ELR (cell line): ENCODE measurements at places on chromosomes 5 and 9.
A peak's percentile ranks its signal among the peaks of the same experiment; 100 is the strongest.

DNA sequence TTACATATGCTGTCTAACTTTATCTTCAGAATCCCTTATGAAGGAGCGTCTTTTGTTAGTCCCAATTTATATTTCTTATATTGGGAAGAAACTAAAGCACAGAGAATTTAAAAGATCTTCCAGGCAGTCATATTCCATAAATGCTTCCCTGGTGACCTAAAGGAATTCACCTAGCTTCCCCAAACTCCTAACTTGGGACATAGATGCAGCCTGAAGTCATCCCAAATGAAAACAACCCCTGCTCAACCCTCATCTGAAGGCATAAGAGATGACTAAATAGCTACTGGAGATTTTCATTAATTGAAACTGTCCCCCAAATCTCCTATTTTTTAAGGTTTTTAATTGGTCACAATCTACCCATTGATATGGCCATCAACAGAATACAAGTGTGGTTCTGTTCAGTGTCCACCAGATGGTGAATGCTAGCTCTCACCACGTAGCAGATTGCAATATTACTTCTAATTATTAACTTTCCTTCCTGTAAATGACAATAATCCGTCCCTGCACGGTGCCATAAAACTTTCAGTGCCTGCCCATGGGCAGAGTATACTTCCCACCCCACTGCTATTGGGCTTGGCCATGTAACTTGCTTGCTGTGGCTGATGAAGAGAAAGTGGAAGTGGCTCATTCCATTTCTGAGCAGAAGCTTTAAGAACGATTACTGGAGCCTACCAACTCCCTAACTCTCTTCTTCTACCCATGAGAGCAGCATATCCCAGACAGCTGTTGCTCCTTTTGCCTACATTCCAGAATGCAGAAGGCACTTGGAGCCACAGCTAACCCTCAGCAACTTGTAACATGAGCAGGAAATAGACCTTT, 18.7 kb downstream of the PRUNE2 start:
- no peak for DNase-seq

DNA sequence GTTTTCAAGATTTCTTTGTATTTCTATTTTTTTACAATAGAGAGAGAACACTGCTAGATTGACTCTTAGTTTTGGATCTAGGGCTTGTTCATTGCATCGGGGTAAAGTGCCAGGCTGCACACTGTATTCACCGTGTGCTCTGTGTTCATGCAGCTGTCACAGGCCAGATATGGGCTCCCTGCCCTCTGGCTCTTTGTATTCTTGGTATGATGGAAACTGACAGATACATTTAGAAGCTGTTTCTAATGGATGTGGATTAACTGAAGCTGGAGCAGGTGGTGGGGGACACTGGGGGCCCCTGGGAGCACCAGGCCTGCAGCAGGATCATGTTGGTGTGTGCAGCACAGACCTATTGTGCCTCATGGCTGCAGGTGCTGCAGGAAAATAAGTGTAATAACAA, 28.0 kb downstream of the SLC36A1 start:
- no peak for DNase-seq

DNA sequence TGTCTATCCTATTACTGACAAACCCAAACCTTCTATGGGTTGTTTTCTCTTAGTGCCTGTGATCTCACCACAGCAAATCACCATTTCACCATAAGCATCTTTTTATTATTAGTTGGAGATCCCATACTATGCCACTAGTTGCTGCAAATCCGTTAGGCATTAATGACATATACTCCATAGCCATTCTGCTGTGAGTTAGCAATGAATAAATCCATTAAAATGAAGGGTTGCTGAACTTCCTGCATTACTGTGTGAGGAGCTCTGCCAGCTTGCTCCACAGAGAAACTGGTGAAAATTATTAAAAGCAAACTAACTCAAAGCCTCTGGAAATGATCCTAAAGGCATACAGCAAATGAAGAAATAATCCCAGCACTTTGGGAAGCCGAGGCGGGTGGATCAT, 102.0 kb downstream of the CFAP95 start:
- DNase-seq, result no peak

DNA sequence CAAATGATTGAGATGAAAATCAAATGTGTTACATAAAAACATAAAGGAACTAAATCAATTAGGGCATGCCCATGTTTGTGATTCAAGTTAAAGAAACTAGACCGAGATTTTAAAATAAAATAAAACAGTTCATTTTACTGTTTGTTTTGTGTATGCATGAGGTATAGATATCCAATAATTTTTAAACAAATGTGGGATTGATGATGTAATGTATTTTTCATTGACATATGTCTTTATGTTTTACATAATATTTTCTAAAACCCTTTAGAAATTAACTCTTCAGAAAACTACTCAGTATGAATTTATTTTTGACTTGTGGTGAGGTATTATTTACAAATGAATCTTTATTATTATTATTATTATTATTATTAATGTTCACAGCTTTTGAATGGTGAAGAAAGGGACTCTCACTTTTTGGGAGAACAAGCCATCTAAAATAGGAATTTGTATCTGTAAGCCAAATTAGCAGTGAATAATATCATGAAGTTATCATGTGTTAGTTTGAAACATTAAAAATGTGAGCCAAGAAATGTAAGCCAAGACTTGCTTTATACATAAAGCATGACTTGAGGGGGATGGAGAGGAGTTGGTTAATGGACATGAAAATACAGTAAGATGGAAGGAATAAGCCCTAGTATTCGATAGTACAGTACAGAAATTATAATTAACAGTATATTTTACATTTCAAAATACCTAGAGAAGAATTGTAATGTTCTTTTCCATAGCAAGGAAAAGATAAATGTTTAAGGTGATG, 355.0 kb downstream of the CDH10 start:
- DNase-seq, result no peak

GRCh38 chr5:179316982-179317381, 28.3 kb downstream of the ADAMTS2 start:
- no peak for DNase-seq

DNA sequence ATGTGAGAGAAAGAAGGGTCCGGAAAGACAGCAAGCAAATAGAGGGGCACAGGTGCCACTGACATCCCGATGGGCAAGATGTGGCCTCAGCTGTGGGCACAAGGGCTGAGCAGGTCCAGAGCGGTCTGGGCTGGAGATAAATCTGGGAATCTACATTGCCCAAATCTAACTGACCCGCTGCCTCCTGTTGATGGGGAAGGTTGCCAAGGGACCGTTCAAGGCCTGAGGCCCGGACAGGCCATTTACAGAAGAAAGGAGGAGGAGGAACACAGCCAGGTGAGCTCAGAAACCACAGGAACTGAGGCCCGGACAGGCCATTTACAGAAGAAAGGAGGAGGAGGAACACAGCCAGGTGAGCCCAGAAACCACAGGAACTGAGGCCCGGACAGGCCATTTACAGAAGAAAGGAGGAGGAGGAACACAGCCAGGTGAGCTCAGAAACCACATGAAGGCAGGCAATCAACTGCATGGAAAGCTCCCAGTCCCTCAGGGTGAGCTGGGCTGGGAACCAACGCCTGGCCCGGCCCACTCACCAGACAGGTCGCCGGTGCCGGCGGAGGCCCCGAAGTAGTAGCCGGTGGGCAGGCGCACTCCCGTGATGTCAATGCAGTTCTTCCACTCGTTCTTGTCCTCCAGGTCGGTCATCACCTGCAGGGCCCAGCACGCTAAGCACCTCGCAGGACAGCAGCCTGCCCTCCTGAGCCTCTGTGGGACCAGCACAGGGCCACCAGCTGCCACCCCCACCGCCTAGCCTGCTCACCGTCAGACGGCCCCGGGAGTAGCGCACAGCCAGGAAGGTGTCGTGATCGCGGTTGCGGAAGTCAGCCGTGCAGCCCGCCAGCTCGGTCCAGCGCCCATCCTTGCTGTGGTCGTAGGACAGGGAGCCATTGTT, 14.6 kb downstream of the LMAN2 start:
- DNase-seq, result no peak

- no peak for DNase-seq
Observed at GRCh38 chr5:161095953-161096352, 243.9 kb upstream of the ATP10B start.

DNA sequence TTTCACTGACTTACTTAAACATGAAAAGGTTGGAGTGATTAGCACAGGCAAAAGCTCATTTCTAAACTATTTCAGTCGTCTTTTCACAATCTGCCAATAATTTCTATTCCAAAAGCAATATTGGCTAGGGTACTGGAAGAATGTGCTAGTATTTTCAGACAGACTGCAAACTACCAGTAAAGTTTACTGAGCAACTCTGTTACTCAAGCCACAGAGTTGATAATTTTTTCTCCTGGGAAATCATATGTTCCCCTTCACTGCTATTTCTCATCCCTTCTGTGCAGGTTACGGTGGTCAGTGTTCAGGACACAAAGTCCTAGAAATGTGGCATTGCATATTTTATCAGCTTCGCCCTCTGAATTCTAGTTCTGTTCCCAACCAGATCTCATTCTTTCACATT, 343.3 kb upstream of the TNC start:
- no peak for DNase-seq

GRCh38 chr5:112880219-112880964, 19.3 kb downstream of the SRP19 start:
- DNase-seq, result no peak

DNA sequence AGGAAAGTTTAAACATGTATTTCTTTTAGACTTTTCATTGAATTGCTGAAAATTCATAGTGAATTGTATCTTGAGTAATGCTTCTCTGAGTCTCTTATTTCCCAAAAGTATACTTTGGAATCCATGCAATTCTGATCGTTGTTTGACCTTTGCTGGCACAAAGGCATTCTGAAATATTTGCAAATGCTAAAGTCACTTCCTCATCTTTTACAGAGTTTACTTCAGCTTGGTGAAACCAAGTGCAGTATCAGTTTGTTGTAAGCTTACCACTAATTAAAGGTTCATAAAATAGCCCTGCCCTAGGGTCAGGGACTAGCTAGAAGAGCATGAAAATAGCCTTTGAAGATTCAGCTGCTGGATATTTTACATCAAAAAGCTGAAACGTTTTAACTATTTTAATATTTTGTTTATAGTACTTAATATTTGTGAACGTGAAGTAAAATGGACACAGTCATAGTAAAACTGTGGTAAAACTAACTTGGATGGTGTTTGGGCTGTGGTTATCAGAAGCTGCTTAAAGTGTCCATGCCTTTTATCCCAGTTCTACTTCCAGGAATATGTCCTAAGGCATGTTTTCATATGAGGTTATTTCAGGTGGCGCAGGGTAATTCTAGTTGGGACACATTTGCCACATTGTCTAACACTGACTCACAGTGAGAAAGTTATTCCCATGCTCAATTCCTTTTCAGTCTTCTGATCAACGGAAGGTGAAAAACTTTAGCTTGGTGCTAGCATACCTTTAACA, 45.3 kb downstream of the SLC22A5 start:
- DNase-seq, result peak; percentile 78

DNA sequence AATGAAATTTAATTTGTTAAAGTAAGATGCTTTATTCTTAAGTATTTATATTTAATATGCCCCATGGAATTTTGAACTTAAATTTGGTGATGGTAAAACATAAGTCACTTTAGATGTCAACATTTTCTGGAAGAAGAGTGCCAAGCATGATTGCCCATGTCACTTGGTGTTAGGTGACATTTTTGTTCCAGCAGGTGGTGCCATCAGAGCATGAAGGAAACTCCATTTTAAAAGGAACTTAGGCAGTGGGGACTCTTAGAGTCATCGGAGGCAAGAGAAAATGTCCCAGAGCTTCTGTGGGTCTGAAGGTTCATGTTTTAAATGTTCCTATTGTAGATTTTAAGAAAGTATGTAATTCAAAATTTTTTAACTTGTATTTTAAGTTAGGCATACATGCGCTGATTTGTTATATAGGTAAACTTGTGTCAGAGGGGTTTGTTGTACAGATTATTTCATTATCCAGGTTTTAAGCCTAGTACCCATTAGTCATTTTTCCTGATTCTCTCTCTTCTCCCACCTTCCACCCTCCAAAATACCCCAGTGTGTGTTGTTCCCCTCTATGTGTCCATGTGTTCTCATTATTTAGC, 789.3 kb downstream of the SEMA5A start:
- DNase-seq, result peak; percentile 70

- no peak for DNase-seq
Observed at GRCh38 chr5:107943923-107944322, 273.2 kb upstream of the EFNA5 start.

DNA sequence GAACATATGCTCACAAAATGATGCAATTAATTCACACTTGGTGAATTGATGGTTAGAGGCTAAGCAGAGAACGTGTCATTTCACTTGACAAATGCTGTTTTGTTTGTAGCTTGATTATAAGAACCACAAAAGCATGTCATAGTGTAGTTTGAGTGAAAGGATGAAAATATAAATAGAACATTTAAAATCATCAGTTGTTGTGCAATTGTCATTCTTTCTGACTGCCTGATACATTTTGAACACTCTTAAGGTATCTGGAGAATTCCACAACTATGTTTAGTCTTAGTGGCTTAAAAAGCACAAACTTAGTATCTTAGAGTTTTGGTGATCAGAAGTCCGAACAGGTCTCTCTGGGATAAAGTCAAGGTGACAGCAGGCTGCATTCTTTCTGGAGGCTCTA, 129.4 kb downstream of the BASP1 start:
- DNase-seq, result no peak

DNA sequence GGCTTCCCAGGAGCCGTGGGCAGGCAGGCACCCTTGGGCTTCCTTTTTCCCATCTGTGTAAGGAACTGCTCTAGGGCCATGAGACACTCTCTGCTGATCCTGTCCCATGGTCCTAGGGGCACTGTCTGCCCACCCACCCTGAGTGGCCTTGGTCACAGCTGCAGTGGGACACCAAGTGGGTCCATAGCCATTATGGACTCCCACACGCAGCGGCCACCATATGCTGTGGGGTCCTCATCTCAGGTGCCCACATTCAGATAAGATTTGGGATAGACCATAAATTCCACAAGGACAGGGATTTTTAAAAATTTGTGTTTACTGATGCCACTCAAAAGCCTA, 180.8 kb downstream of the AUH start:
- DNase-seq, result no peak

GRCh38 chr5:137341831-137342230, 157.3 kb downstream of the SPOCK1 start:
- DNase-seq, result no peak

DNA sequence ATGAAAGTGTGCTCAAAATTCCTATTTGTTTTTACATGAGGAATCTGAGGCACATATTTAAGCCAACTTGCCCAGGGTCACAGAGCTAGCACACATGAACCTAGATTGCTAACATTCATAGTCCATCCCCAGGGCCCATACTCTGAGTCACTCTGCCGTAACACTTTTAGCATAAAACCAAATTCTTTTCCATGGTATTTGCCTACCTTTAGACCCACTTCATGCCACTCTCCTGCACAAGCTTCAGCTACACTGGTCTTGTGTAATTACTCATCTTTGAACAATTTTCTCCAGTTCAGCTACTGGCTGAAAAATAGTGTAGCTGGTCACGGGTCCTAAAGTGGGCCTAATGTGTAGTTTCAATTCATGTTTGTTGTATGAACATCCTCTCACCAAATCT, 200.7 kb downstream of the SLC12A2 start:
- peak; percentile 46 for DNase-seq

- DNase-seq, result peak; percentile 46
Observed at GRCh38 chr9:90915693-90916092, 114.1 kb downstream of the SYK start.
